ENCODE measurements at places on chromosomes 16 and 17. TPM values are rescaled to one million over a fixed set of nuclear protein-coding genes. Genes with fewer than 3 reads are reported as not detected.

DNA sequence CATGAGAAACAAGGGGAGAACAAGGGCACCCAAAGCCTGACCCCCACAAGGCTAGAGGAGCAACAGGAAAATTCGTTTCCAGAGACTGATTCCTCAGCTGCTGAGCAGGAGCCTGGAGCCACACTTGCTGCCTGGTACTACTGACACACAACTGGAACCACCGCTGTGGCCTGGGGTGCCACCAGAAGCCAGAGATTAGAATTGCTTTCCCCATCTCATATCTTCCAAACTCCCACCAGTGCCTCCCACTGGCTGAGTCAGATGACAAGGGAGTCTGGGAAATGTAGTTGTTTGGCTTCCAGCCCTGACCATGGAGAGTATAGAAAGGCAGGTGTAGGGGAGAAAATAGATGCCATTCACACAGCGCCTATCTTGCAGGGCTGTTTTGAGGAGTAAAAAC is 4.1 kb upstream of the TMEM11 start:
- DNase-seq: no peak

GRCh38 chr16:86217001-86217890 is 293.1 kb upstream of the FOXF1 start:
- DNase-seq: no peak

DNA sequence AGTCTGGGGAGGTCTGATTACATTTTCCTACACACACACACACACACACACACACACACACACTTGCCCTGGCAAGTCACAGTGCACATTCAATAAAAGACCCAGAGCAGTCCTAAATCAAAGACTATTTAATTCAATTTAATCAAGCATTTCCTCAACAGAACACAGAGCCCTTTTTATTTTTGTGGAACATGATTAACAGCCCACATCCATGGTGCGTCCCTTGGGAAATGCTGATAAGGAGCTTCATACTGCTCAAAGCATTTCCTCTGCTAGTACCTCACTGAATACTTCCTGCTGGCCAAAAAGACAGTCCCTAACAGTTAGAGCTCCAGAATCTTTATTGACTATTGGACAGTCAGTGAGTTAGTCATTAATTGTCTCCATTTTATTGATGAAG is 43.1 kb upstream of the MYH10 start:
- peak; percentile 8 for DNase-seq

DNA sequence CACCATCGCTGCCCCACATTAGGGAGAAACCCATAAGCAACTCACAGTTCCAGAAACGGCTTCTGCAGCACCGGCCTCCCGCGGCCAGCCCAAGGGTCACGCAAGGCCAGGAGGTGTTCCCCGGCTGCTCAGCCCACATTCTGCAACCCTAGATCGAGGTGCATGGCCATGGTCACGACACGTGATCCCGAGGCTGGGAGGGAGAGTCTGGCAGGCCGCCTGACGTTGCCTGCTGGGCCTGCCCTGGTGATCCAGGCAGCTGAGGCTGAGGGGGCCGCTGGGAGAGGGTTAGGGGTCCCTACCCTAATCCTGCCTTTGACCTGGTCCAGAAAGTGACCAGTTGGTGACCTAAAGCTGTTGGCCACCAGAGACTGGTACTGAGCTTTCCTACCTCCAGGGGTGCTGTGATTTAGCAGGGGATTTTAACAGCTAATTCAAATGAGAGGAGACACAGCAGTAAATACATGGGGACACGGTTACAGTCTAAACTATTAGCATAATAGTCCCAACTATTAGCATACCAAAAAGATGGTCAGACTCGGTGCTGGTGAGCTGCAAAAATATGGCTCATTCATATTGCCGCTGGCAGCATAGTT is 97.4 kb upstream of the CIBAR2 start:
- DNase-seq: no peak

- no peak for DNase-seq
Observed at GRCh38 chr17:79616801-79617200, 6.0 kb upstream of the RBFOX3 start.

- DNase-seq: no peak
Observed at GRCh38 chr16:67326472-67327309, at the start of the genes KCTD19 and LRRC36. Gene KCTD19, minus strand, starts transcription at chr16:67326741. Its CDS starts 34 bp downstream, at chr16:67326707. Gene LRRC36, plus strand, starts transcription at chr16:67326815. Its CDS starts 48 bp downstream, at chr16:67326863.

- DNase-seq: no peak
Observed at GRCh38 chr17:76233588-76234353, 6.5 kb downstream of the RNF157 start.

DNA sequence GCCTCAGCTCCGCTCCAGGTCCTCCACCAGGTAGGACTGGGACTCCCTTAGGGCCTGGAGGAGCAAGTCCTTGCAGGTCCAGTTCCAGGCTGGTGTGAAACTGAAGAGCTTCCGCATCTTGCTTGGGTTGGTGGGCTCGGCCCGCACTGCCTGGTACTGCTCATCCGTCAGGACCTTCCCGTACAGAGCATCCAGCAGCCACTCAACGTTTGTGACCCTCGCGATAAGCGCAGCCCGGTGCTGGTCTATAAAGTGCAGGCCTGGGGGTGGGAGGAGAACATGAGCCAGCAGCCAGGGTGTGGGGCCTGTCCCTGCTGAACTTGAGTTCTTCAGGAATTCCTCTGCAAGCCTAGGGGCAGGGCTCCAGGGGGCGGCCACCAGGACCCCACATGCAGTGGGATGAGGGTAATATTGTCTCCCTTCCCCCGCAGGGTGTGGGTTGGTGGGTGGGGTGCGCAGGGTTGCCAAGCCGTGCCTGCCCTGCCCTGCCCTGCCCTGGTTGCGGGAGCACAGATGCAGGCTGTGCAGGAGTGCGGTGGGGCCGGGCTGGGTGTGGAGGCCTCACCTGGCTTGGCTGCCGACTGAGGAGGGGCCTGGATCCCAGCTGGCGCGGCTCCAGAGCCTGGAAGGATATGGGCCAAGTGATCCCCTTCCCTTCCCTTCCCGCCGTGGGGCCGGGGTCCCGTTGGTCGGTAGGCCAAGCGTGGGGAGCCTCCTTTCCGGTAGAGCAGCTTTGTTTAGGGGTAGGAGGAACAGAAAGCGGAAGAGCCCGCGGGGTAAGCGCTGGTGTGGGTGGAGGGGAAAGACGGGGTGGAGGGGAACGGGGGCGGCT is 762 bp downstream of the PYCARD start:
- DNase-seq: no peak

- no peak for DNase-seq
Observed at GRCh38 chr17:75244133-75244866, 17.1 kb downstream of the GGA3 start.

The CDRT15L2 gene
- not detected for total RNA-seq

The CRYM gene
- 0.67 TPM for total RNA-seq

The IL17C gene
- not detected for total RNA-seq

The ZNF423 gene
- total RNA-seq: not detected
